ENCODE measurements at places on chromosomes 5 and 9. TPM values are rescaled to one million over a fixed set of nuclear protein-coding genes. Genes with fewer than 3 reads are reported as not detected.

EFNA5 gene
- total RNA-seq: 0.77 TPM

SMIM27 gene
- 6.5 TPM for total RNA-seq

C9orf78 gene
- 58.6 TPM for total RNA-seq

RELL2 gene
- total RNA-seq: 0.77 TPM

CHD1 gene
- 28.2 TPM for total RNA-seq

DMRTA1 gene
- 0.47 TPM for total RNA-seq

ORM1 gene
- total RNA-seq: not detected

C9orf72 gene
- total RNA-seq: 4.7 TPM

CTSL gene
- 596 TPM for total RNA-seq

ARHGAP26 gene
- total RNA-seq: 10.9 TPM

TMEM250 gene
- total RNA-seq: 29.3 TPM

DAPK1 gene
- total RNA-seq: 1.0 TPM

MAMDC2 gene
- 0.52 TPM for total RNA-seq

FGF18 gene
- under 0.01 TPM for total RNA-seq

TNIP1 gene
- 66.6 TPM for total RNA-seq

PCDHB12 gene
- total RNA-seq: 0.16 TPM

PLPP7 gene
- 1.7 TPM for total RNA-seq

FAM219A gene
- total RNA-seq: 2.8 TPM

TAS2R1 gene
- not detected for total RNA-seq

FREM1 gene
- 0.16 TPM for total RNA-seq

PCDHAC1 gene
- under 0.01 TPM for total RNA-seq

CDKN2A gene
- total RNA-seq: 28.2 TPM

DTWD2 gene
- 0.52 TPM for total RNA-seq

DIAPH1 gene
- 23.5 TPM for total RNA-seq

GFI1B gene
- not detected for total RNA-seq

KIF3A gene
- 9.6 TPM for total RNA-seq

CARTPT gene
- not detected for total RNA-seq

CCDC192 gene
- not detected for total RNA-seq

CANX gene
- 543 TPM for total RNA-seq

FOXD1 gene
- 3.3 TPM for total RNA-seq

STPG3 gene
- total RNA-seq: not detected

LAMC3 gene
- total RNA-seq: 0.09 TPM

SLU7 gene
- total RNA-seq: 110 TPM

PCDHB6 gene
- 0.16 TPM for total RNA-seq

SPINK6 gene
- not detected for total RNA-seq

CDX1 gene
- total RNA-seq: not detected

APBA1 gene
- total RNA-seq: 5.7 TPM

GPX8 gene
- 72.0 TPM for total RNA-seq

VCP gene
- total RNA-seq: 475 TPM

NIPAL4 gene
- total RNA-seq: not detected

GABRA1 gene
- total RNA-seq: not detected

EQTN gene
- not detected for total RNA-seq

DMRT3 gene
- not detected for total RNA-seq

PCDHB16 gene
- 2.1 TPM for total RNA-seq
